ENCODE measurements at places on chromosomes 5 and 9.

- DNase-seq: no peak
Observed at GRCh38 chr5:164672205-164672604, 1166.8 kb downstream of the MAT2B start.

GRCh38 chr9:126521089-126521488 is 92.6 kb upstream of the LMX1B start:
- no peak for DNase-seq

GRCh38 chr5:79794347-79794746 is 104.7 kb downstream of the CMYA5 start:
- DNase-seq: no peak

- no peak for DNase-seq
Observed at GRCh38 chr9:95605816-95606488, 89.2 kb upstream of the PTCH1 start.

Data from activated T-cell treated with anti-CD3 and anti-CD28 coated beads, Interleukin-2, amount 50 U/mL, for 48 hours (primary cell).